Stimulated activated CD8-positive, alpha-beta memory T cell treated with anti-CD3 and anti-CD28 coated beads, Interleukin-7, amount 100 ng/mL, for 4 hours (primary cell): ENCODE measurements at places on chromosomes 1 and 21.

- no peak for DNase-seq
Observed at GRCh38 chr1:37092937-37093336, 58.6 kb upstream of the GRIK3 start.

DNA sequence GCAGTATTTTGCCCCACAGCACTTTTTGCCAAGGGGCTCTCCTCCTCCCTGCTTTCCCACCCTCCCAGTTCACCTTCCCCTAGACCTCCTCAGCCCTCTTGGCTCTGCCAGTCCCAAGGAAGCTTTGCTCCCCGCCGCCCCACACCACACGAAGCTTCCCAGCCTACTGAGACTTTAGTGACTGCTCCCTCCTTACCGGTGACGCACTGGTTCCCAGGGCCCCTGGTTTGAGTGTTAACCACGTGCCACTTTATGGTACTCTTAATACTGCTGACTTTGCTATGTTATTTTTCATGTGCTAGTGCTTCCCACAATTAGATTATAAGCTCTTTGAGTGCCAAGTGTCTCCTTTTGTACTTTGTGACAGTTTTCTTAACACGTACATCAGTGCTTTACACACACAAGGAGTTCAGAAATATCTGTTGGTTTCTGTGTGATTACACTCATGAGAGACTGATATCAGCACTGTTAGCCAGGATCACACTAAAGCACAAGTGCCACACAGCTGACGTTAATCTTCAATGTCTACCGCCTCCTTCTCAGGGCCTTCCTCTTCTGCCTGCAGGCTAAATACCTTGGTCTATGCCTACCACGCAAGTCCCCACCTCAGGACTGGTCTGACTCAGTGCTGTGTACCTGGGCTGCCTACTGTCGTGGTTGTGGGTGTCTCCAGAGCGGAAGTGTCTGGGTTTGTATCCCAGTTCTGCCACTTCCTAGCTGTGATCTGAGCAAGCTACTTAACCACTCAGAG is 61.0 kb downstream of the DNTTIP2 start:
- peak; percentile 27 for DNase-seq

DNA sequence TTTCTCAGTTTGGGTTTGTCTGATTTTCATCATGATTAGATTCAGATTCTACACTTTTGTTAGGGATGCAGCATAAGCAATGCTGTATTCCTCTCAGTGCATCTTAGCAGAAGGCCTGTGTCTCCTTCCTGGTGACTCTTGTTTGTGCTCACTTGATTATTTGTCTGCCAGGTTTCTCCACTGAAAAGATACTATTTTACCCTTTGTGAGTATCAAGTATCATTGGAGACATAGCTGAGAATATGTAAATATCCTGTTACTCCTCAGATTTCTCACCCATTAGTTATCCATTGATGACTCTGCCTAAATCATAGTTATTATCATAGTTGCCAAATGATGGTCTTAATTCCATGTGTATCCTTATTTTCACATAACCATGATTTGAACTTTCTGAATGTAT is 148.5 kb downstream of the POU2F1 start:
- DNase-seq, result no peak

DNA sequence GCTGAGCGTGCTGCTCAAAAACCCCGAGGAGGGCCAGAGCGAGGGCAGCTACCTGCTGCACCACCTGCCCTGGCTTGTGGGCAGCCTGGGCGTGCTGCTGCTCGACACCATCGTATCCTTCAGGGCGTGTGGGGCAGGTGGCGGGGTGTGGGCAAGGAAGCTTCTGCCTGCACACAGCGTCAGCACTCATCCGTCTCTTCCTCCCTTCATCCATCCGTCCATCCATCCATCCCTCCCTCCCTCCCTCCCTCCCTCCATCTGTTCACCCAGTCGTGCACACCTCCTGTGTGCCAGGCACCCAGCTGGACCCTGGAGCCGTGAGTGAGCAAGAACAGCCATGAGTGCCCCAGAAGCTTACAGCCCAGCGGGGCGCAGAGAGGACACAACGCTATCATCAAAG is 15.2 kb downstream of the SLC66A1 start:
- no peak for DNase-seq

DNA sequence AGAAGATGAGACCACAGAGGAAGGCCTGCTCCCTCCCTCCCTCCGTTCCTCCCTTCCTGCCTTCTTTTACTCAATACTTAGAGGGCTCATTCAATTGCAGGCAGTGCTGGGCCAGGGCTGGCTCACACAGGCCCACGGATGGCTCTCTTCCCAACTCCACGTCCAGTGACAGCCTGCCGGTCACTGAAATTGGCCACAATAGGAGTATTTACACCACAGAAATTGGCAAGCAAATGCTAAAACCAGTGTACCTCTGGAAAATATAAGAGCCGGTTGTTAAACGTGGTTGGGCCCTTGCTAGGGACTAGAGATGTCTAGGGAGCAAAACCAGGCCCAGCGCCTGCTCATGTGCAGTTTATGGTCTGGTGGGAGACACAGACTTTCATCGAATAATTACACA is 72.4 kb upstream of the TMEM51 start:
- DNase-seq, result no peak

DNA sequence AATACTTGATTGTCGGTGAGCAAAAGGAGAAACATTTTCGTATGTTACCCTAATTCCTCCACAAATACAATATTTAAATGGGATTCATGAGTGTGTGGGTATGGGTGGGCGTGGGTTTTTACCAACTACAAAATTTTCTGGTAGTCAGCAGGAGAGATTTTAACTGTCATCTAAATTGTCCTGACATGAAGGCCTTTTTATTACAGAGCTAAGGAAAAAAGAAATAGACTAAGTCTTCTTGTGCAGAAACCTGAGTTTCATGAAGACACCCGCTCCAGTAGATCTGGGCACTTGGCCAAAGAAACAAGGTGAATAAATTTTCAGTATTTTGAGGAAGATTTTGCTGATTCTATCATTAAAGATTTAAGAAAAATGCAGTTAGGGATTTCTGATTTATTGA is 752 bp downstream of the RGS18 start:
- no peak for DNase-seq

DNA sequence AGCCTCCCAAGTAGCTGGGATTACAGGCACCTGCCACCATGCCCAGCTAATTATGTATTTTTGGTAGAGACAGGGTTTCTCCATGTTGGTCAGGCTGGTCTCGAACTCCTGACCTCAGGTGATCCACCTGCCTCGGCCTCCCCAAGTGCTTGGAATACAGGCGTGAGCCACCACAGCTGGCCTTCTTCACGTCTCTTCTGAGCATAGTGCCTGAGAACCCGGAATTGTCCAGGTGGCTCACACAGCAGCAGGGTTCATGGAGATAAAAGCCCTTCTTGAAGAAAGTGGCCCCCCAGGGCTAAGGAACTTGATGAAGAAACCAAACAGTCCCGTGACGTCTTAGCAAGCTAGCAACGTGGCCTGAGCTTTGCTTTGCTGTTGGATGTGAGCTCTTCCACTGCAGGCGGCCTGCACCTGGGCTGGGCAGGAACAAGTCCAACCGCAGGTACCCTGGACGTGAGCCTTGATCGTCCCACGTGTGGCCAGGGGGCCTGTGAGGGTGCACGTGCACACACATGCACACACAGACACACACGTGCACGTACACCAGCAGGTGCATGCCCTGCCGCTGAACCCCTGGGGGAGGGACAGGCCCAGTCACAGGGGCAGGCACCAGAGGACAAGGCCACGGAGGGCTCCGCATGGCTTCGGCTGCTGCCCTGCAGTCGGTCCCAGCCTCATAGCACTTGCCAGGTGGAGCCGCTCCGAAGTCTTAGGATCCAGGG is 23.4 kb upstream of the TRAPPC10 start:
- DNase-seq, result no peak

DNA sequence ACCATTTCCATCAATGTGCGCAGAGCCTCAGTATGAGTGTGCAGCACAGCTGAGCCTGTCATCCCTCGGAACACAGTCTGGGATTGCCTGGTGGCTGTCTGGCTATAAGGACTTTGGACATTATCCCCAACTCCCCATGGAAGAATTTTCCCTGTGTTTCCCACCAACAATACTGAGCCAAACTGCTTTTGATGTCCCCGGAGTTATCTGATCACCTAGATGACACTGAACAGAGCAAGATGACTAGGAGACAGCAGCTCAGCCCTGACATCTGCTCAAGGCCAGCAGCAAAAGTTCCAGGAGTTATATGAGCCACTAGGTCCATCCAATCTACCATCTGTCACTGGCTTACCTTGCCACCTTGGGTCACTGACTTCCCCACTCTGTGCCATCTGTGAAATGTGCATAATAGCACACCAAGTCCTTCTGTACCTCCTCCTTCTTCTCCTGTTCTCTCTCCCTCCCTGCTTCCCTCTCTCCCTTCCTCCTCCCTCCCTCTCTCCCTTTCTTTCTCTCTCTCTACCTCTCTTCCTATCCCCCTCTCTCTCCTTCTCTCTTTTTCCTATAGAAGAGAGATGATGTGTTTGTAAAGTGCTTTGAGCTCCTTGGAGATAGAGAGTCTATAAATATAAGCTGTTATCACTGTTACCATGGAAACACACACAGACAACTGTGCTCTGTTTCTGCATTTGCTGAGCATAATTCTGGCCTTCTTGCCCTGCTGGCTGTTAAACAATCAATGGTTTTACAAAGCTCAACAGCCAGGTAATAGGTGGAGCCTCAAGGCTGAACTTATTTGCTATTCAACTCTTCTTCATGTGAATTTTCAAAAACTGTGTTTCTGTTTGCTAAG is 19.7 kb upstream of the ATP1B1 start:
- no peak for DNase-seq

- no peak for DNase-seq
Observed at GRCh38 chr1:57724535-57724934, 300.7 kb upstream of the DAB1 start.

GRCh38 chr1:230375147-230375546 is 51.0 kb downstream of the PGBD5 start:
- DNase-seq, result no peak
